Stimulated activated CD8-positive, alpha-beta memory T cell treated with anti-CD3 and anti-CD28 coated beads, Interleukin-15, amount 100 ng/mL, for 24 hours (primary cell): ENCODE measurements at places on chromosomes 7 and 10.

DNA sequence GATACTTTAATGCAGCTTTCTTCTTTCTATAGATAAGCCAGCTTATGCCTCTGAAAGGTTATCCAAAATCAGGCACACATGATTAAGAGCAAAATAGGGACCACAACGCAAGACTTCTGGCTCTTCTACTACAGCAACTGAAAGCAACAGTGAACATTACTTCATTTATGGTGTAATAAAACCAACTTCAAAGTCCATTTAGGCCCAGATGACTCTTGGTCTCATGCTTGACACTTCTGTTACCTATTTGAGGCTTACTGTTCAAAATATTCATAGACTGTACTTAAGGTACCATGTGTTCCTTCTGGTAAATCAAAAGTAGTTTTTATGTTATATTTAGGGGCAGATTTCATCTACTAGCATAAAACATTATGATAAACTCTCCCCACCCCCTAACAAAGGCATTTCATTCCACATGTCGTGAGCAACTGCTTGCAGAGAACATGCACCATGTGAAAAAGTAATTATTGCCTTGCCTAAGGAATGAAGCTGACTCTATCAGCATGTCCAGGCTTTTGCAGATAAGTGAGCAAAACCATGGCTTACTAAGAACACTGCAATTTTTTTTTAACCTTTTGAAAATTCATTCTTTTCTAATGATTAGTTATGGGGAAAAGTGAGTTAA, 154.9 kb upstream of the ITGB1 start:
- DNase-seq: no peak

- no peak for DNase-seq
Measured at GRCh38 chr10:65194555-65194954, 1673.4 kb downstream of the REEP3 start.

GRCh38 chr10:93991114-93991513, 2.6 kb upstream of the PLCE1 start:
- DNase-seq: no peak

- no peak for DNase-seq
Measured at GRCh38 chr10:110619514-110620397, 24.4 kb upstream of the RBM20 start.

DNA sequence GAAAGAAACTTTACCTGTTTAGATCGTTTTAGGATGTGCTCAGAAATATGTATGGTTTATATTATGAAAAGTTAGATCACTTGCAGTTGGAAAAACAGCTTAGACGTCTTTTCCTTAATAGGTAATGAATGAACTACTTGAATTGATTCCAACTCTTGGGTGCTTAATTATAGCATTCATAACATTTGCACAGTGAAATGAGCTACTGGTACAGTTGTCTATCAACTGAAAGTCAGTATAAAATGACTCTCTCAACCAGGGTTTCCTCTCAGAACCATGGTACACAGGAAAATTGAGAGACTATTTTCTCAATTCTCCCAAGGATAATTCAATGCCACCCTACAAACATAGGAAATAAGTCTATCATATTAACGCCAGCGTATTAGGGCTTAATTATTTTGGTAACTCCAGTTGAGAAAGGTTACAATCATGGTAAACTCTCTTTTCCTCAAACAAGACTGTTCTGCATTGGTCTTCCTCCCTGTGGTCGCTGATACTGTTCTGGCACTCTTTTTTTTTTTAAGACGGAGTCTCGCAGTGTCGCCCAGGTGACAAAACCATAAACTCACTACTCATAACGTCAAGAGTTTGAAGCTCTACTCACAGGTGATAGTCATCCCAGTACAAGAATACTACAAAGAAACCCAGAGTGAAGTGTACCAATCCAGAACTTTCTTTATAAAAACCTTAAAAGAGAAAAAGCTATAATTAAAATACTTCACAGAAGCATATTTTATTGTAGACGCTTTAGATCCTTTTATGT, 2.0 kb downstream of the ANLN start:
- DNase-seq: no peak

- DNase-seq: no peak
Measured at GRCh38 chr10:95864906-95865813, 42.6 kb upstream of the CC2D2B start.

GRCh38 chr7:142851919-142852318, 3.0 kb upstream of the EPHB6 start:
- DNase-seq: no peak

DNA sequence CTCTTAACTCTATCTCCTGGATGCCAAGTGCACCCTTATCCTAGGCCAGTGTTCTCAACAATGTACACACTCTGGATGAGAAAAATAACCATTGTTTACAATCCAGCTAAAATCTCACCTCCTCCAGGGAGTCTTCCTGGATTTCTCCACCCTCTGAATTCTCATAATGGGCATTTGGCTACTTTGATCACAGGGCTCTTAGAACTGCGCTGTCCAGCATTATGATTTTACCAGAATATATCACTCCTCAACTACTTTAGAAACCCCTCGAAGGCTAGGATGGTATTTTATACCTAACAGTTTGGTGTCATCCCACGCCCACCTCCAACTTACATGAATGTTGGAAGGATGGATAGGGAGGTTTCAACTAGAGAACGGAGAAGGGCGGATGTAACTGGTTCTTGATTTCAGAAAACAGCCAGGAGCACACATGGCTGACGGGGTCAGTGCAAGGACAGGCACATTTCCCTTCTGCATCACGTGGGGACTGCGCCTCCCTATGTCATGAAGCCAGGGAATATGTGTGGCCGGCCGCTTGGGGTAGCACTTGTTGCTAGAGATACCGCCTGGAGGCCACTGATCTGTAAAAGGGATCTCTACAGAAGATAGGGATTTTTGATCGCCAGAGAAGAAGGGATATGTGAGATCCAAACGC, 1.2 kb upstream of the ATP6V0E2 start:
- no peak for DNase-seq

- DNase-seq: no peak
Measured at GRCh38 chr7:32890793-32891042, 842 bp downstream of the KBTBD2 start.

- DNase-seq: no peak
Measured at GRCh38 chr10:88507826-88508453, 75.2 kb downstream of the RNLS start.

DNA sequence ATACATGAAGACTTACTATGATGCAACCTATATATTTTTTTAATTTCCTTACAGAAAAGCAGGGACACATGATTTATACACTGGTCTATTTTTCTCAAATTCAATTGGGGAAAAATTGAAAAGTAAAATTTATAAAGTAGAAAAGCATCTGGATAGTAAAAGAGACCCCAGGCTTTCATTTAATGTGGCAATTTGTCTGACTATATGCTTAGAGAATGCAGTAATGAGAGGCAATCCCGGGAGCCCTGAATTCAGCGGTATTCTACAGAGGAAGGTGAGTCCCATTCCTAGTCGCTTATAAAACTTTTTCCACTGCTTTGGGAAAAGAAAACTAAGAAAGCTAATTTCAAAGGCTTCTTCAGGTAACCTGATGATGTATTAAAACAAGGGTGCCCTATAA, 167.1 kb downstream of the SEMA3D start:
- no peak for DNase-seq

DNA sequence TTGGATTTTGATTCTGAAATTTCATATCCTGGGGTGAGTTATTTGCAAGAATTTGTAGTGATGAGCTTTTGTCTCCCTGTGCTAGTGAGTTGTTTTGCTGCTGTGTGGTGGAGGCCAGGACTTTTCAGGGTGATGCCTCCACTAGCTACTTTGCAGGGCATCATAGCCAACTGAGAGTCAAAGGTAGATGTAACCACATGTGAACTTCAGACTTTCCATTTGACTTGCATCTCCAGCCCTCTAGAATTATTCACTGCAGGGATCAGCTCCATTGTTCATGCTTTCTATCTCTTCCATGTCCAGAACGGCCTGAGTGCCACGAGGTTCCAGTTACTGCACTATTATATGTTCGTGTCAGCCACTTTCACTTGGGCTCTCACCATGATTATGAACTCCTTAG, 534.3 kb downstream of the GRM8 start:
- DNase-seq: no peak

DNA sequence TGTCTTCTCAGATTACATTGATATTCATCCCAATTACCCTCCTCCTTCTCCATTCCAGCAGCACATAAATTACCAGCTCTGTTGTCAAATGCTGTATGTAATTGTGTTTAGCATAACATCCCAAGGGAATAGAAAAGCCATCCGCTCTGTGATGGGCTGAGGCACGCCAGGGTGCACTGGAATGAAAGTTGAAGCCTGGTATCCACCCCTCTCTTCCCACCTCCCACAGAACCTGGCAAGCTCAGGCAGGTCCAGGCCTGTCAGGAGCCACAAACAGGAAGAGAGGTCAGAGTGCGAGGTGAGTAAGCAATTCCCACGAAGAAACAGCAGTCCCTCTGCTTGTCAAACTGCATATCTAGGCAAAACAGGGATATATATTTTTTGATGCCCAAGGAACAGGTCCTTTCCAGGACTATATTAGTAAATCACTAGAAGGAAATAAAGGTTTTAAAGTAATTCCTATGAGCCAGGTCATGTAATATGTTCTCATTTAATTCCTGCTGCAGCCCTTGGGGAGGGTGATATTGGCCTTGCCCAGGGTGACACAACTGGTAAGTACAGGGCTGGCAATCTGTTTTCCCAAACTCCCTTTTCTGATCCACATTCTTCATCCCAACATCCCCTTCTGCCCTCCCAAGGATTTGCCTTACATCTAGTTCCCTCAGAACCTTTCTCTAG, 155.6 kb upstream of the GHITM start:
- no peak for DNase-seq

DNA sequence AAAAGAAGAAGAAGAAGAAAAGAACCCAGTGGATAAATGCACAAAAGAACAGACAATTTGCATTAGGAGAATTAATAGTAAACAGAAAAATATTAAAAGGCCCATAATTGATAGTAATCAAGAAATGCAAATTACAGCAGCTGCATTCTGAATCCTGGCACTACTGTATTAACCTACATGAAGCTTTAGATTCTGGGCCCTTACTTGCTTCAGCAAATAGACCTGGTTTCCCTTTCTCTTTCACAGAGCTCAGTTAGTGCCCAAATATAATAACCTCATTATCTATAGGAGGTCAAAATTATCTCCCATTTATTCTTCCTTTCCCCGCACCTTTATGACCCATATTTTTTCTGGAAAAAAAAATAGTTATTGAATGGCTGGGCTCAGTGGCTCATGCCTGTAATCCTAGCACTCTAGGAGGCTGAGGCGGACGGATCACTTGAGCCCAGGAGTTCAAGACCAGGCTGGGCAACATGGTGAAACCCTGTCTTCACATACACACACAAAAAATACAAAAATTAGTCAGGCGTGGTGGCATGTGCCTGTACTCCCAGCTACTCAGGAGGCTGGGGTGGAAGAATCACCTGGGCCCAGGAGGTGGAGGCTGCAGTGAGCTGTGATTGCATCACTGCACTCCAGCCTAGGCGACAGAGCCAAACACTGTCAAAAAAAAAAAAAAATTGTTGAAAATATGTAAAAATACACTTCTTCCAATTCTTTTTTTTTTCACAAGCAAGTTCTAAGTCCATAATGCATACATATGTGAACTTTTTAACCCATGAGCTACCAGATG, 36.0 kb upstream of the PIK3AP1 start:
- no peak for DNase-seq

DNA sequence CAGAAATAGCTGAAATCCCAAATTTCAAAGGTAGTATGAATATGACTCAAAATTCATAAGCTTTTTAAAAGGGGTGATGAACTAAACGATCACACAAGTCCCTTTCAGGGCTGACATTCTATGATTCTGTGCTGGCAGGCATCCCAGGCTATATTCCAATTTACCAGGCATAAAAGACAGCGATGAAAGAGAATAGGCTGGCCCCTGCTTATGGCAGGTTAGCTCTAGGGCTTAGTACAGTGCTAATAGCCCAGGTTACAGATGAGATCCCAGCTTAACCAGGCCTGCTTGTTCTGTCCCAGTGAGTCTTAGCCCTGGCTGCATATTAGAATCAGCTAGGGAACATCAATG, 56.4 kb downstream of the CDHR3 start:
- no peak for DNase-seq

- DNase-seq: no peak
Measured at GRCh38 chr10:102435529-102436233, 3.3 kb upstream of the CUEDC2 start.

- no peak for DNase-seq
Measured at GRCh38 chr7:6651851-6652445, 14.8 kb downstream of the ZNF316 start.

DNA sequence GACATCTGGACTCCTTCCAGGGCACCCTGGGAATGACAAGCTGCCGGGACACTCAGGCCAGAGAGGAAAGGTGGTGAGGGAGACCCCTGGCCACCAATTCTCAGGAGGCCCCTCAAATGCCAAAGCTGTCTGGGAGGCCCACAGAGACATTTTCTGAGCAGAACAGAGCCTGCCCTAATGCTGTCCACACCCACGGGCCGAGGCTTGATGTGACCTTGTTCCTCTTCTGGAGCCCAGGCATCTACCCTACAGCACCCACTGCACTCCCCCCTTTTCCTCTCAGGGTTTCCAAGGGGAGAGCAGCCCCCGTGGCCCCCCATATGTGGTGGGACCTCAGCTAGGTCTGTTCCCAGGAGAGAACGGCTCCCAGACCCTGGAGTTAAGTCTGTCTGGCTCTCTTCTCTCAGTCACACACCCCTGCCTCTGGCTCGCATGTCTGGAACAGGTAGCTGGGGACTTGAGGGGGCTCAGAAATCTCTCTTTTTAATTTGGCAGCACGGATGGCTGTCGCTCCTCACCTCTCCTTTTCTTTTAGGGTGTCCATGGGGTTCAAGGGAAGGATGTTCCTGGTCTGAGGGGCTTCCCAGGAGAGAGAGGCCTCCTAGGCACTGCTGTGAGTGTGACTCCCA, 16.8 kb upstream of the VOPP1 start:
- no peak for DNase-seq

- DNase-seq: no peak
Measured at GRCh38 chr7:149820622-149821190, 17.5 kb upstream of the ZNF862 start.

DNA sequence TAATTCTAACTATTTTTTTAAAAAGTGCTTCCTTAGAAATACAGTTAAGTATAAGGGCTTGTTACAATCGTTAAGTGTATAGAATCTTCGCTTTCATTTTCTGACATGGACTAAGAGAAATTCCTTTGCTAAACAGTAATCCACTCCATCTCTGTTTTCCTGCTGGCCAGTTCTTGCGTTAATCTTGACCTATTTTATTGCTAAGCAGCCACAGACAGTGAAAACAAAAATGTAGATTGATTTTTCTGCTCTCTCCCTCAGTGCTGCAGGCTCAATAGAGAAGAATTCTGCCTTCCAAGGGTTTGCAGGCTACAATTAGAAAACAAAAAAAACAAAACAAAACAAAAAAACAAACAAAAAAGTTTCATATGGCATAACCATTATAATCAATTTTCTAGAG, 310.4 kb upstream of the ADARB2 start:
- DNase-seq: no peak

DNA sequence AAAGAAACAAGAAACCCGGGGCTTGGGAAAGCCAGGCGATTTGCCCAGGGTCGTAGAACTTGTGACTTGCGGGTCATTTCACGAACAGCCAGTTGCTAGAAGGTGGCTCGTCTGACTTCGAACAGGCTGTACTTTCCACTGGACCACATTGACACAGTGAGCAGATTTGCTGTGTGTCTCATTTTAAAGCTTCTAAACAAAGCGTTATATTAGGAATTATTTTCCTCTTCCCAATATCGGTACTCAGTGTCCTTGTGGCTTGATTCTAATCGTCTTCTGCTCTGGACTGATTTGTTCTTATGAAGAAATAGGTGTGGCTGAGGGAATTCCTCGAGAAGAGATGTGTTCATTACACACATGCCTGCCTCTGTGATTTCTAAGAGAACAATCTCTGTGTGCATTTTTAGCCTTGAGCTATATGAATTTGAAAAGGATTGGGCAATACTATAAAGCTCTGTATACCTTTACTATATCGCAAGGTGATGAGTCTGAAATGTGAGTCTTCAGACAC, 150.0 kb upstream of the PRR15 start:
- no peak for DNase-seq
